ENCODE measurements at places on chromosomes 11 and 22.

GRCh38 chr22:37716708-37717107 lies 19.9 kb downstream of the TRIOBP start:
- no peak for DNase-seq

GRCh38 chr11:100224541-100225034 lies 462.5 kb upstream of the ARHGAP42 start:
- no peak for DNase-seq

- no peak for DNase-seq
Measured at GRCh38 chr11:36931139-36931538, 333.1 kb upstream of the RAG2 start.

GRCh38 chr11:93694557-93694956 lies 33.1 kb downstream of the CEP295 start:
- DNase-seq = no peak

- DNase-seq = no peak
Measured at GRCh38 chr11:68140496-68141245, 19.5 kb upstream of the CHKA start.

- DNase-seq = peak; percentile 24
Measured at GRCh38 chr22:21108379-21109115, 62.8 kb downstream of the LRRC74B start.

DNA sequence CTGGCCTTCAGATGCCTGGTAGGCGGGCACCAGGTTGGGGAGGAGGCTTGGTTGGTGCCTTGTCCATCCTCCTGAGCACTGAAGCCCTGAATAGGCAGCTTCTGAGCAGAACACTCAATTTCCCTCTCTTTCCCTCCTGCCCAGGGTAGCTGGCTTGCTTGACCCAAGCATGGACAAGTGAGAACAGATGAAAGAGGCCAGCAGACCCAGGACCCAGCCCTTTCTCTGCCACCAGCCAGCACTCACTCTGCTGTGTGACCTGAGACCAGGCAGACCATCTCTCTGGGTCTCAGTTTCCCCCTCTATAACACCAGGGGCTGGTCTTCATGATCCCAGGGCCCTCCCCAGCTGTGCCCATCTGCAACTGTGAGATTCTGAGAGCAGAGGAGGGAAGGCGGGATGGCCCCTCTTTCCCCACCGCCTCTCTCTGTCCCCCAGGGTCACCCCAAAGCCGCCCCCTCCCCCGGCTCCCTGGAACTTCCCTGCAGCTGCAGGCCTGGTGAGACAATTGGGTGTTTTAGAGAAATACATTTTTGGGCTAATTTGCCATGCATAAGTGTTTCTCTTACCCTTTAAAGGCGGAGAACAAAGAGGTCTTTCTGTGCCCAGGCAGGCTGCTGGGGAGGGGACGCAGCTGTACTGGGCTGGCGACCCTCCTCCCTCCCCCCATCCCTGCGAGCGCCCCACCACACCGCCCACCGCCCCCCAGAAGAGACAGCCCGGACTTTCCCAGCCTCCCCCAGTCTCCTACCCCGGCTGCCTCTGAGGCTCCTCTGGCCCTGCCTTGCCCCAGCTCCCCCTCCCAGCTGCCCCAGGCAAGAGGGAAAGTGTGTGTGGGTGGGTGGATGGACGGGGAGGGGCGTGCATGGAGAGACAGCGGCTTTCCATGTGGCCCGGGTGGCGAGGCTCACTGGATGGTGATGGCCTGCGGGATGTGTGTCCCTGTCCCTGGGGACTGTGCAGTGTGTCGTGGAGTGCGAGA lies 30.8 kb upstream of the PICK1 start:
- DNase-seq = no peak

- no peak for DNase-seq
Measured at GRCh38 chr22:33076343-33076742, 18.2 kb upstream of the SYN3 start.

- no peak for DNase-seq
Measured at GRCh38 chr22:36902143-36902926, 11.1 kb upstream of the CSF2RB start.

DNA sequence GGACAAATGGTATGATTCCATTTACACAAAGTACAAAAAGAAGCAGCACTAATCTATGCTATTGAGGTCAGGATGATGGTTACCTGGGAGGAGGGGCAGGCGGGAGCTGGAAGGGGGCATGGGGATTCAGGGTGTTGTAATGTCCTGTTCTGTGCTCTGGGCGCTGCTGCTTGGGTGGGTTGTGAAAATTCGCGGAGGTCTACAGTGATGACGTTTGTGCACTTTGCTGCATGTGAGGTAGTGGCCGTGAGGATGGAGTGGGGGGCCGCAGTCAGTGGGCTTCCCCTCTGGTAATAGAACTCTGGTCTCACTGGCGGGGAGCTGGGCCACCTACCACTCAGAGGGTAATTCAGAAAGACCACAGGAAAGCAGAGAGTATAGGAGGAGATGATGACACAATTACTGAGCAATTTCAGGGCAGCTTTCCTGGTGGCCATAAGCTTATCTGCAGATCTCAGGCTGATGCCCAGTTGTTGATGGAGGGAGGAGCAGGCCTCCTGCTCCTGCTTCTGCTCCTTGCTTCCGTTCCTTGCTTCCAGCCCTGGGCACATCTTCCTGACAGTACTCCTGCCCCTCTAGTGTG lies 121.5 kb downstream of the CEP164 start:
- DNase-seq = no peak

DNA sequence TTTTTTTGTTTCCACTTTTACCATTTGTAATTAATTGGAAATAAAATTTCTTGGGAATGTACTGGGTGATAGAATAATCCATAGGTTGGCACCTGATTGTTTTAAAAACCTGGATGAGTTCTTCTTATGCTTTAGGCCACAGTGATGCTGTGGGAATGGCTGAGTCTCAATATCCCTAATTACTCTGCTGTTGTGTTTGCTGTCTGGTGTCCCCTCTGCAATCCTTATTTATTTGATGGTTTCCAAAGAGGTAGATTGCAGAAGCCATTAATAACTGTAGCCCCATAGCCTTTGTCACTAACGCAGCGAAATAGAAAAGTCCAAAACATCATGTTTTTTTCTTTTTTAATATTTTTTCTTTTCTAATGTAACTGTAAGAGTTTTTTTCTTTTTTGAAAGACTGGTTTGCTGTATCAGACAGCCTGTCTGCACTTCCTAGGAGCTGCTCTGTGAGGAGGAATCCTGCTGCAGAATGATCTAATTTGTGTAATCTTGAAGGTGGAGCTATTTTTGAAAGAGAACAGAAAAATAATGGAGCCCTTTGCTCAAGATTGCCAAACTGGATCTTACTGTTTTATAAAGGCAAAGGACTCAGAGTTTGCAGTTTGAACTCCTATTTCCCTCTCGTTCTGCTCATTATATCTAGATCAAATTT lies 14.9 kb downstream of the PACS1 start:
- DNase-seq = no peak

All from hematopoietic multipotent progenitor cell treated with erythropoietin and hydrocortisone succinate and interleukin-3 and kit ligand, for 15 days (in vitro differentiated cells).